ENCODE measurements at places on chromosomes 2 and 18.

DNA sequence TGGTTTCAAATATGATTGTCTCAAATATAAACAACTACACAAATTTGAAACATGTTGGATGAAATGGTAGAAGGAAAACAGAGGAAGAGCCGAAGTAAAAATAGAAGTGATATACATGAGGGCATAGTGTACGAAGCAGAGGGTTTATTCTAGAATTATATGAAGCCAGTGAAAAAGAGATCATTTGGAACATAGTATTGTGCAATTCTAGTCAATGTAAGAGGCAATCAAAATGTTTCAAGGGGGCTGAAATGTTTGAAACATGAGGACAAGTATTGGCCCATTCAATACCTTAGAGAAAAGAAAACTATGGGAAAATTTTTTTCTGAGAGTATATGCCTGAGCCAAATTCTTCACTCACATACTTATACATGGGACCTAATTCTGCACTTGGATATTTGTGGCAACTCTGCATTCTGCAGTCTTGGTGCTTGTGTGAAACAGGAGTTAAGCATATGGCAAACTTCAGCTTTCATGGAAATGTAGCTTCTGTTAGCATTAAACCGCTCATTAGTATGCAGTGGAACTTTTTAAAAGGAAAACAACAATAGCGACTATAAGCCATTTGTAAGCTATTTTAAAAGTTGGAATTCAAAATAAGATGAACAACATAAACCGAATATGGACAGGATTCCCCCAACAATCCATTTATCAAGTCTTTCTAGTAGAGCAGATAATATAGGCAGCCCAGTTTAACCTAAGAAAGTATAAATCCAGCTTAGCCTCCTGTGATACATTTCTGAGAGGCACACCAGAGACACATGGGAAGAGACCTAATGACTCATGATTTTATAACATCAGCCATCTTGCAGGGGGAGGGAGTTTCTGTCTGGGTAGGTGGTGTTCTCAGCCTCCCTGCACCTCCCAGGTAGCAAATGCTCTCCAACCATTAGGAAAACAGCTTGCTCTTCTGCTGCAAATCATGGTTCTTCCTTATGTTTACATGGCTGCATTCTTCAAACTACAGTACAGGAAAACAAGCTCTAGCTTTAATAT is 197.8 kb downstream of the PAX3 start:
- DNase-seq: no peak

DNA sequence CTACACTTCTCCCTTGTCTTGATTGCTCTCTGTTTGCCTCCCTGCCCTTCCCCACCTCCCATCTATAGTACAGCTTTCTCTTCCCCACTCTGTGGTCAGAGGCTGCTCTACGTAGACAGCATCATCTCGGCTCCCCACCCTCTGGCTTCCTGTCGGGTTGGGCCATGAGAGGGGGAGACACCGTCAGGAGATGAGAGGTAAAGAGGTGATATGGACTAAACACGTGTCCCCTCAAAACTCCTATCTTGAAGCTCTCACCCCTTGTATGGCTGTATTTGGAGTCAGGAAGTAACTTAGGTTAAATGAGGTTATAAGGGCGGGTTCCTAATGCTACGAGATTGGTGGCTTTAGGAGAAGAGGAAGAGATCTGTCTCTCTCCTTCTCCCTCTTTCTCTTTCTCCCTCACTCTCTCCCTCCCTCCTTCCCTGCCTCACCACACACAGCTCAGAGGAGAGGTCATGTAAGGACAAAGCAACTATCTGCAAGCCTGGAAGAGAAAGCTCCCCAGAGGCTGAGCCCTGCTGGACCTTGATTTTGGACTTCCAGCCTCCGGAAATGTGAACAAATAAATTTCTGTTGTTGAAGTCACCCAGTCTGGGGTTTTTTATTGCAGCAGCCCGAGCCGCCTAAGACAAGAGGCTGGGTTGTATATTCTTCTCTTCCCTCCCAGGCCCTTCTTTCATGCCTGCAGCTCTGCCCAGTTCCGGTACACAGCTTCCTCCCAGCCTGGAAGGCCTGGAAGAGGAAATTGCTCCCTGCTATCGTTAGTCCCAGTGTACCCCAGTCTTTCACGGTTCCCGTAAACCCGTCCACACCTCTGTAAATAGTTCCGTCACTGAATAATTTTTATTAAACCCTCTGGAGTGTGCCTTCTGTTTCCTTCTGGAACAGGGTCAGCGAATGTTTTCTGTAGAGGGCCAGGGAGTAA is 138.0 kb downstream of the AKAIN1 start:
- DNase-seq: no peak

- no peak for DNase-seq
These were observed 1.4 kb upstream of the ACMSD start for GRCh38 chr2:134836986-134837385.

GRCh38 chr2:75064691-75065396 is 106.4 kb downstream of the POLE4 start:
- DNase-seq: peak; percentile 94

- no peak for DNase-seq
These were observed 112.7 kb downstream of the ANKRD44 start for GRCh38 chr2:197197895-197198311.

DNA sequence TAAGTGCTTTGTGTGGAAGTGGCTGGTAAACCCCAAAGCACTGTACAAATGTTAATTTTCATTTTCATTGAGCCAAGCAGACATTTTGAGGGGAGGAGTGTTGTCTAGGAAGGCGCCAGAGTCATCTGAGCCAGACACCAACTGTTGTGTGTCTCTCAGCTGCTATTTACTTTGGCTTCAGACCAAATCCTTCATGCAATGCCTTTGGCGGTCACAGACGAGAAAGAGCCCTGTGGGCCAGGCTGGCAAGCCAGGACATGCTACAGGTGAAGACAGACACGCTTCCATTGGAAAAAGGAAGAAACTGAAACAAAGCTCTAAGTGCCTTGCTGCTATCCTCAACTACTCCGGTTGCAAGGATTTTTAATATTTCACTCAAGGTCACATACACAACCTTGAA is 115.4 kb upstream of the CDC42EP3 start:
- DNase-seq: no peak

DNA sequence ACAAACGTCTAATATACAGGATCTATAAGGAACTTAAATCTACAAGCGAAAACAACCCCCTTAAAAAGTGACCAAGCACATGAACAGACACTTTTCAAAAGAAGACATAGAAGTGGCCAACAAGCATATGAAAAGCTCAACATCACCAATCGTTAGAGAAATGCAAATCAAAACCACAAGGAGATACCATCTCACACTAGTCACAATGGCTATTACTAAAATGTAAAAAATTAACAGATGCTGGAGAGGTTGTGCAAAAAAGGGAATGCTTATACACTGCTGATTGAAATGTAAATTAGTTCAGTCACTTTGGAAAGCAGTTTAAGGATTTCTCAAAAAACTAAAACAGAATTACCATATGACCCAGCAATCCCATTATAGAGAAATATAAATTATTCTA is 1148.5 kb upstream of the FAM98A start:
- no peak for DNase-seq

- DNase-seq: no peak
These were observed 117.9 kb downstream of the KCNH7 start for GRCh38 chr2:162720559-162721271.

GRCh38 chr2:136232456-136233172 is 114.7 kb upstream of the CXCR4 start:
- no peak for DNase-seq

DNA sequence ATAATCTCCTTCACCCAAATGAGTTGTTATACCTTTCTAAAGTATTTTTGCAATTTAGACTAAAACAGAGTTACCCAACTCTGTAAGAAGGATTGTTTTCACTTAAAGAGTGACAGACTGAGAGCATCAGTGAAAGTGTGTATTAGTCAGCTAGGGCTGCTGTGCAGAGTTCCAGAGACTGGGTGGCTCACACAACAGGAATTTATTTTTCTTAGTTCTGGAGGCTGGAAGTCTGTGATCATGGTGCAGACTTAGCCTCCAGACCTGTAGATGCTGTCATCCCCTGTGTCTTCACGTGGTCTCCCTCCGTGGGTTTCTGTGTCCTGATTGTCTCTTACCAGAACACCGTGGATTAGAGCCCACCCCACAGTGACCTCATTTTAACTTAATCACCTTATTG is 40.0 kb downstream of the BCL2L11 start:
- DNase-seq: peak; percentile 12
